ENCODE measurements at places on chromosomes 1 and 21.

DNA sequence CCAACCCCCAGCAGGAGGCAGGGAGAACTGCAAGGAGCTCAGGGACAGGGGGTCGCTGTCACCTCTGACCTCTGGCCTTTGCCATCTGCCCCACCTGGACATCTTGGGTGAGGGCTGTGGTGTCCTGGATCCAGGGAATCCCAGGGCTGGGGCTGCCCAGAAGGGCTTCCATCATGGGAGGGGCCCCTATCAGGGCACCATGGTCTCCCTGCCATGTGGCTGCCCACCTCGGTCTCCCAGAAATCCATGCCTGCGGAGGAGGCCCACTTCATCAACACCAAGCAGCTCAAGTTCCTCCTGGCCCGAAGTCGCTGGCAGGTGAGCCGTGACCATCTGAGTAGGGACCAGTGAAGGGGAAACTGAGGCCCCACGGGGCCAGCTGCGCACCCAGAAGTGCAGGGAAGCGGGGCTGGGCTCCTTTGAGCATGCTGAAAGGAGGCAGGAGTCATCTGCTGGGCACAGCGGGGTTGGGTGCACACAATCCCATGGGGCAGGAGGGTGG is 36.1 kb downstream of the TRIM11 start:
- DNase-seq = no peak

- DNase-seq = no peak
Observed at GRCh38 chr21:26115305-26115704, 55.3 kb downstream of the APP start.

GRCh38 chr1:53258216-53258615 is 19.9 kb upstream of the MAGOH start:
- DNase-seq = no peak

DNA sequence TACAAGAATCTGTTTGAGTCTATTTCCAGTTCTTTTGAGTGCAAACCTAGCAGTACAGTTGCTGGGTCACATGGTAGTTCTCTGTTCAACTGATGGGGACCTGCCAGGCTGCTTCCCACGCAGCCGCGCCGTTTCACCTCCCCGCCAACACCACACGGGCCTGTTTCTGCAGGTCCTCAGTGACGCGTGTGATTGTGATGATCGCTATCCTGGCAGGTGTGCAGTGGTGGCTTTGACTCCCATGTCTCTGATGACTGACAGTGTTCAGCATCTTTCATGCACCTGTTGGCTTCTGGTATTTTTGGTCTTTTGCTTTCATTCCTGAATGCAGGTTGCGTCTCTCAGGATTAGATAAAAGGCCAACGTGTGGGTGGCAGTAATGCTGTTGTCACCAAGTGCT is 41.6 kb downstream of the FAAP20 start:
- DNase-seq = no peak

- no peak for DNase-seq
Observed at GRCh38 chr1:152539901-152540300, 25.6 kb downstream of the CRCT1 start.

DNA sequence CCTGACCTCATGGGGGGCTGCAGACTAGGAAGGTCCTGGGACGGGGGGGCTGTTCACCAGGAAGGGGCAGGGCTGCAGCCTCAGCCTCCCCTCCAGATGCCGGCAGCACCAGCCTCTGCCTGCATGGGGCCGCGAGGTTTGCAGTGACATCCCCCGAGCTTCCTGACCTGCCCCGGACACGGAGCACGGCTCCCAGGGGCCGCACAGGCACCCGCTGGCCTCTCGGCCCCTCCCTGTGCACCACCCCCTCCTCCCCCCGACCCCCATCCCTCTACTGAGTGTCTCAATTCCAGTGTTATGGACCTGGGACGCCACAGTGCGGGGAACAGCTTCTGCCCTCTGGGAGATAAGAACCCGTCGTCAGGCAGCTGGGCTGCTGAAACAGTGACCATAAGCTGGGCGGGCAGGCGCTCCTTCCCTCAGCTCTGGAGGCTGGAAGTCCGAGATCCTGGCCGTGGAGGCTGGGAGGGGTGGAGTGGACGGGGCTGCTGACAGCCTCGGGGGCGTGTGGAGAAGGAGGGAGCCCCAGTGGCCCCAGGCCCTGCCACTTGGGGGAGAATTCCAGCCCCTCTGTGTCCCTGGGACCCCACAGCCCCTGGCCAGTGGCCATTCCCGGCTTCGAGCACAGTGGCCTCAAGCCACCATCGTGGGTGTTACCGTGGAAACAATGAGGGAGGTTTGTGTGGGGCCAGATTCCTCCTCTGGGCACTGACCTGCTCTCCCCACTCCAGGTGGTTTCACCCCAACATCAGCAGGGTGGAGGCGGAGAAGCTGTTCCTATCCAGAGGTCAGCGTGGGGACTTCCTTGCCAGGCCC is 11.6 kb downstream of the RNF223 start:
- DNase-seq = no peak

DNA sequence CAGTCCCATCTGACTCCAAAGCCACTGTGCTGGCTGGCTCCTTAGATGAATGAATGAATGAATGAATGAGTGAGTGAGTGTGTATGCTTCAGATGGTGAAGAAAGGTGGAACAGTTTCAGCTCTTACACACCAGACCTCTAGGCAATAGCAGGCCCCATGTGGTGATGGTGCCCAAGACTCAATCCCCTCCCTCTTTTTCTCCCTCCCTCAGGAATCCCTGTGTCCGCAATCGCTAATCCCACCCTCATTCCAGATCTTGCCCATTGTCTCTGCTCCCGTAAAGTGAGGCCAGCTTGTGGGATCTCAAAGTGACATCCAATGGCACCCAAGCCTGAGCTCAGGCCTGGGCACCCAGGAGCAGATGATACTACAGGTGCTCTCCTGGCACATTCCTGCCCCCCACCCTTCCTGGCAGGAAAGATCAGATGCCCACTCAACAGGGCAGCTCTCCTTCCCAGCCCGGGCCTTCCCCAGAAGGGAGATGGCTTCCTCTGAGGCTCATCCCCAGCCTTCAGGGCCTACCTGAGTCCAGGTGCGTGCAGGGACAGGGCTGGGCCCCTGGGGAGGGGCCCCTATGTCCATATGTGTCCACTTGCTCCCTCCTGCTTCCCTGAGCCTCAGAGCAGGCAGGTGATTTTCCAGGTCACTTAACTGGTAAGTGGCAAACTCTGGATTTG is 106.4 kb downstream of the HMGB4 start:
- DNase-seq = no peak

- peak; percentile 78 for DNase-seq
Observed at GRCh38 chr1:119711804-119712341, at the start of gene PHGDH. Gene PHGDH, plus strand, starts transcription at chr1:119711934. Its CDS starts 89 bp downstream, at chr1:119712023.

GRCh38 chr1:236377832-236378535 is 16.1 kb upstream of the EDARADD start:
- no peak for DNase-seq

GRCh38 chr1:85427849-85428248 is 37.1 kb downstream of the DDAH1 start:
- DNase-seq = no peak
